ENCODE measurements at places on chromosomes 6 and 20.

DNA sequence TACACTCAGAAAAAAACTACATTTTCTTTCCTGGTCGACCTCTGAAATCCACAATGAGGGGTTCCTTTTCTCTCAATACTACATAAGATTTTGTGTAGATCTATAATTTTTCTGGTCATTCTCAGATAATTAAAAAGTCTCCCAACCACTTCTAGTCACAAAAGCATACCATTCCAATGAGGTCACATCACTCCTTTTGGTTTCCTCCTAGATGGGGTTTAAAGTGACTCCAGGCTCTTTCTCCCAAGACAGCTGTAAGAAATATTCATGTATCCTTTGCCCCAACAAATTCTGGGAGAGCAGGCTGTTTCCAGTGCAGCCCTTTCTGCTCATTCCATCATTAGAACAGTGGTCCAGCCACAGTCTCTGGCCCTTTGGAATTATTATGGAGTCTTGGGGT, 43.1 kb upstream of the BEND6 start:
- no peak for DNase-seq

DNA sequence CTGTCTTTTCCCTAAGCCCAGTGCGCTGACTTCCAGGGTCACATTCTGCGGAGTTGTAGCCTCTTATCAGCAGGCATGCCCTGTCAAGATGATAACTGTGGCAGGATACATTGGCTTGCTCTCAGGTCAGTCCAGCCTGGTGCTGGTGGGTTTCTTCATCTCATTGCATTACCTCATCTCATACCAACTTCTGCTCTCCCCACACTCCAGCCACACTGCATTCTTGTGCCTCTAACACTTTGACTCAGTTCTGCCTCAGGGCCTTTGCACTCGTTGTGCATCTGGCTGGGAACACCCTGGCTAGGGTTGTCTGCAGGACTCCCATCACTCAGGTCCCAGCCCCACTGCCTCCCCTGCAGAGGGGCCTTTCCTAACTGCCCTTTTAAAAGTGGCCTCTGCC, 110.3 kb upstream of the BACH2 start:
- DNase-seq: no peak

DNA sequence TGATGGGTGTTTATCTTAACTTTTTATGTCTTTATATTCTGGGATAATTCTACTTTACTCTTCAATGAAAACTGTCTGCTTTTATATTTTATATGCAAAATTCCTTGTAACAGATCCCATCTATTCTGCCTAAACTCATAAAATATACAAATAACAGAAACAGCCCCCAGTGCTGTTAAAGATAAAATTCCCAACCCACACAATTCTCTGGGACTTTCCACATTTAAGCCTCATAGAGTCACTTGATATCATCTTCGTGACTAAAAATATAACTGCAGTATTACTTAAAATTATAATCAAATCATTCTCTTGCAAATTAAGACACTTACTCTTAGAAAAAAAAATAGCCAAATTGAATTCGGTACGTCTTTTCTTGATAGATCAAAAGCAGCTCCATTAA, 60.2 kb downstream of the INSM1 start:
- DNase-seq: no peak

DNA sequence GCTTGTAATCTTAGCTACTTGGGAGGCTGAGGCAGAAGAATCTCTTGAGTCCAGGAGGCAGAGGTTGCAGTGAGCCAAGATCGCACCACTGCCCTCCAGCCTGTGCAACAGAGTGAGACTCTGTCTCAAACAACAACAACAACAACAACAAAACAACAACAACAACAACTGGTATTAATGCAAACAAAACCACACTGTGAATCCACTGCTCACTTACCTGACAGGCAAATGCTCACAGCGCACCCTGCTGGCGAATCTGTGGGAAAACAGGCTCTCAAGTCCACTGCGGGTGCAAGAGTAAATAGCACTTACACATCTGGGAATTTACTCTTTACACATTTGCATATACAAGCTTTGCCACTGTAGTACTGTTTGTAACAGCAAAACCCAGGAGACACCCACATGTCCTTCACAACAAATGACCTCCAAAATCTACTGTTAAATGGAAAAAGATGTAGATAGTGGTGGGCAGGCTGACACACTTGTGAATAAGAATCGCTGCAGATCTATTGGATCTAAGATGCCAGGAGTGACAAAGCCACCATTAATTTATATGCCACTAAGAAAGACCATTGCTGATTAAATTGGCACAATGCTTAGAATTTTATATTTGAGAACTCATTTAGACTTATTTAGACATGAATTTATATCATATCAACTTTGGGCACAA, 29.3 kb downstream of the NSFL1C start:
- peak; percentile 72 for DNase-seq

DNA sequence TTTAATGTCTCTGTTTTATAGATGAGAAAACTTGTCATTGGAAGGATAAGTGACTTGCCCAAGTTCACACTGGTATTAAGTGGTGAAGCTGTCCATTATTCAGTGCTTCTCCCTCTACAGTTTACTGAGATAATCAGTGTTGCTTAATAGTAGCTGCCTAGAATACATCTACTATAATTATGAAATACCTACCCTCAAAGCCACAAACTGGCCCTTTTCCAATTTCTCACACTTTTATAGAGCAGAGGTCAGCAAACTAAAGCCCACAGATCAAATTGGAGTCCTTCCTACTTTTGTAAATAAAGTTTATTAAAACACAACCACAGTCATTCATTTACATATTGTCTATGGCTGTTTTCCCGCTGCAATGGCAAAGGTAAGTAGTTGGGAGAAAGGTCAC, 73.5 kb downstream of the EYS start:
- DNase-seq: no peak

- DNase-seq: peak; percentile 62
These were observed 810 bp upstream of the PRIM2 start for GRCh38 chr6:57316581-57317059.

- peak; percentile 72 for DNase-seq
These were observed 1.3 kb downstream of the RNF24 start for GRCh38 chr20:4014031-4014474.

DNA sequence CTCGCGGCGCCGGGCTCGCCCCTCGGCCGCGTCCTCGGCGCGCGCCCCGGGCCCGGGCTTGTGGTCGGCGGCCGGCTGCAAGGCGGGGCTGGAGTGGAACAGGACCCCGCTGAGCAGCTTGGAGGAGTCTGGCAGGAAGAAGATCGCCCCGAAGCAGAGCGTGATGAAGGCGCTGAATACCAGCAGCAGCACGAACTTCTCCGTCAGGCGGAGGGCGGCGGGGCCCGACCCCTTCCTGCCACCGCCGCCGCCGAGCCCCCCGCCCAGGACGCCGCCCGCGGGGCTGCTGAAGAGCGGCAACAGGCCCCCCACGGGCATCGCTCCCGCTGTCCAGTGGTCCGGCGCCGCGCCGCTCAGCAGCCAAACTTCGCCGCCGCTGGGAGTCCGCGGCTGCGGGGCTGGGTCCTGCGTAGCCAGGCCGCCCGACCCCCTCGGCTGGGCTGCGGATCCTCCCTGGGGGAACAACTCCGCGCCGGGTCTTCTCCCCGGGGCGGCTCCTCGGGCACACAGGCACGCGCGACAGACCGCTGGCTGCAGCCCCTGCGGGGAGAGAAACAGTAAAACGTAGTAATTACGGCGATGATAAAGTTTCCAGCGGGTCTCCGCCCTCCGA, 707 bp downstream of the MAN1A1 start:
- DNase-seq: no peak

- DNase-seq: no peak
These were observed 217.6 kb upstream of the PDE10A start for GRCh38 chr6:165880686-165881085.

DNA sequence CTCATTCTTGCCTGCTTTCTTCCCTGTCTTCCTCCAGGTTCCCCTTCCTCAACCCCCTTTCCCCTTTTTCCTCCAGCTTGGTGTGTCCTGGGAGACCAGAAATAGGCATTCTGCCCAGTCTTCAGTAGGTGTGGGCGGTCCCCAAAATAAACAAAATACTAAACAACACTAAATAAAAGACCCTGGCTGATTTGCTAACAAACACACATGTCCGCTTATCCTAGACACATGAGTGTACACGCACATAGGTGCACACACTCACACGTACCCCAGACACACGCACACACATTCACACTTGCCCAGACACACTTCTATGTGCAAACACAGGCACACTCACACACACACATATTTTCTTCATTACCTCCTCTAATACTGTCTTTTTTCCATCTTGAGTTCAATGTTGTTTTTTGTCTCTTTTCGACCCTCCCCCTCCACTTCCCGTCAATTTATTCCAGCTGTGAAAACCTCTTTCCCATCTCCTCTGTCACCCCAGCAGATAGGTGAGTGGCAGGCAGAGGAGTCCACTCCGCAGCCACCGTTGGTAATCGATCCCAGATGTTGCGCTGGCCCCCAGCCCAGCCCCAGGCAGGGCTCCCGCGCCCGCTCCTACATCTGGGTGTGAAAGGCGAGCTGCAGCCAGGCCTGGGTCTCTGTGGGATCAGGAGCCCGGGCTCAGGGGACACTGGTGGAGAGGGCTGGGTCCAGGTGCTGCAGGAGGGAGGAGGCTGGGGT, 56.9 kb upstream of the FOXP4 start:
- DNase-seq: no peak

- no peak for DNase-seq
These were observed 28.2 kb upstream of the SPAG4 start for GRCh38 chr20:35587436-35587835.

DNA sequence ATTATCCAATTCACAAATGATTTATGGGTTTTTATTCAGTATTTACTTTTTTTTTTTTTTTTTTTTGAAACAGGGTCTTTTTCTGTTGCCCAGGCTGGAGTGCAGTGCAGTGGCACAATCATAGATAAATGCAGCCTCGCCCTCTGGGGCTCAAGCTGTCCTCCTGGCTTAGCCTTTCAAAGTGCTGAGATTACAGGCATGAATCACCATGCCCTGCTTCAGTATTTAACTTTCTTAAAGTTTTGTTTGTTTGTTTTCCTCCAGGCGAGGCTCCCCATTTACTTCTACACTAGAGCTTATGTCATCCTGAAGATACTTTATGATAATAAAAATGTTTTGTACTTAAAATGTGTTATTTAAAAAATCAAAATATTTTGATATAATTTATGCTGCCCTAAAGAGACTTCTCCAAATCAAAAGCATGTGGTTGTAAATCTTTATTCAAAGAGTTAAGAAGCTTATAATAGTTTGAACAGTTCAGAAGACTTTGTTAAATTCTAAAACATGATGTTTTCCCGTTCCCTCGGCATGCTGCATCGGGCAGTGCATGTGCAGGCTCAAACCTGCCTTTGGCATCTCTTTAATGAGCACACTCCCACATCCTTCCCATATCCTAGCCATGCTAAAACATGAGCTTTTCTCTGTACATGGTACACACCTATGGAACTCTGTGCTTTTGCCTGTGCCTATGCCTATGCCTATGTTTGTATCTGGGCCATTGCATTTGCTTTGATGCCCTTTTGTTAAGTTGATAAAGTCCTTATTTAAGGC, 11.0 kb downstream of the SMPDL3A start:
- no peak for DNase-seq

GRCh38 chr6:70530023-70530422, 36.7 kb upstream of the SDHAF4 start:
- no peak for DNase-seq

GRCh38 chr6:150273457-150274309, 95.1 kb upstream of the IYD start:
- DNase-seq: no peak

- DNase-seq: no peak
These were observed 26.2 kb upstream of the MMP24 start for GRCh38 chr20:35200267-35200666.

GRCh38 chr6:35419417-35419816, 32.7 kb upstream of the FANCE start:
- no peak for DNase-seq

GRCh38 chr6:11224252-11224965, 8.1 kb downstream of the NEDD9 start:
- DNase-seq: no peak

- DNase-seq: no peak
These were observed 25.9 kb upstream of the MYT1 start for GRCh38 chr20:64138276-64138815.

- no peak for DNase-seq
These were observed 3.7 kb upstream of the FASTKD5 start for GRCh38 chr20:3163099-3164042.

GRCh38 chr6:128993166-128993565, 110.2 kb downstream of the LAMA2 start:
- no peak for DNase-seq

DNA sequence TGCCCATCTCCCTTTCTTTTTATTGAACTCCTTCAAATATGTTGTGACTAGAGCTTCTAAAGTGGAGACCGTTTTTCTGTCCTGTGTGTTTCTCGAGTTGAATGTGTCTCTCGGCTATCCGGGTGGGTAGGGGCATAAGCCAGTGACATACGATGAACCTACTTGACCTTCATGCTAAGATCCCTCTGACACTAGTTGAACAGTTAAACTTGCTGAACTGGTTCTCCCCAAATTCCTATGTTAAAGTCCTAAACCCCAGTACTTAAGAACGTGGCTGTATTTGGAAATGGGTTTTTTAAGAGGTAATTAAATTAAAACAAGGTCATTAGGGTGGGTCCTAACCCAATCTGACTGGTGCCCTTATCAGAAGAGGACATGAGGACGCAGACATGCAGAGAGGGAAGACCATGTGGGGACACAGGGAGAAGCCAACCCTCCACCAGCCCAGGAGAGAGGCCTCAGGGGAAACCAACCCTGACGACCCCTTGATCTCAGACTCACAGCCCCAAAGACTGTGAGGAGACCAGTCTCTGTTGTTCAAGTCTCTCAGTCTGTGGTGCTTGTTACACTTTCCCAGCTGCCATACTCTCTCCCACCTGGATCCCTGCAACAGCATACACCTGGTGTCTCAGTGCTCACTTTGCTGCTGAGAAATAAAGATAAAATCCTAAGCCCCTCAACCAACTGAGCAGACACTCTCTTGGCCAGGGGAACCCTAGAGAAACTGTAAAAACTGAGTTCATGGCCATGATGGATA, 208.4 kb downstream of the MYLK4 start:
- no peak for DNase-seq

DNA sequence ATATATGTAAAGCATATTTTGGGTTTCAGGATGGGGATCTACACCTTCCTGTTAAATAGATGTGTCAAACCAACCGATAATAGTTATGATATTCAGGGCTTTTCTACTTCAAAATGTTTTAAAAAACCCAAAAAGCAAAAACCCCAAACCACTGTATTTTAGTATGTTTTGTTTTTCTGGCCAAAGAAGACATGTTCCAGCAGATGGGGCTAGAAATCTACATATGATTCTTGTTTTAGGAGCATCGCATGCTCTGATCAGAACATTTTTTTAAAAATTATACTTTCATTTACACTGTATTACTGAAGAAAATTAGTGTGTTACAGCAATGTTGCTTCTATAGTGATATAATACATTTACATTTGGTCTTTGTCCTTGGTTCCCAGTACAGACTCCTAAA, 11.0 kb downstream of the RMND1 start:
- peak; percentile 9 for DNase-seq
